Mononuclear cell (primary cell): ENCODE measurements at places on chromosomes 2 and 18. TPM values are rescaled to one million over a fixed set of nuclear protein-coding genes. Genes with fewer than 3 reads are reported as not detected.

Gene AGXT
- not detected for total RNA-seq

Gene METTL4
- total RNA-seq, result 9.7 TPM

Gene SDC1
- not detected for total RNA-seq

Gene DES
- 1.3 TPM for total RNA-seq

Gene PLCD4
- total RNA-seq, result 0.21 TPM
